ENCODE measurements at places on chromosomes 3 and 15.

- DNase-seq: no peak
These were observed 87.3 kb downstream of the MBNL1 start for GRCh38 chr3:152355744-152356665.

DNA sequence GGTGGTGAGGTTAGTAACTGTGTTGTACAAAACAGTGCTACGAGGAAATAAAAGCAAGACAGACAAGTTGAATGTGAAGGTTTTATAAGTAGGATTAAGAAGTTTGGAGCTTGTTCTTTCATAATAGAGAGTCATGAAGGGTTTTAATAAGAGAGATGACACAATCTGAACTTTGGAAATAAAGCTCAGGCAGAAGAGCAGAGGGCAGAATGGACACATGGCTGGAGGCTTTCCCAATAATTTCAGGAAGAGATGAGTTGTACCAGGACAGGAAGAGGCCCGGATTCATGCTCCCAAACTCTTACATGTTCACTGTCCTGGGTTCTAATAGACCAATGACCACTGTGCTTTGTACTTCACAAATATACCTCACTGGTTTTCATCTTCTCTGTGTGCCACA lies 194.8 kb downstream of the SLC9A9 start:
- DNase-seq: no peak

DNA sequence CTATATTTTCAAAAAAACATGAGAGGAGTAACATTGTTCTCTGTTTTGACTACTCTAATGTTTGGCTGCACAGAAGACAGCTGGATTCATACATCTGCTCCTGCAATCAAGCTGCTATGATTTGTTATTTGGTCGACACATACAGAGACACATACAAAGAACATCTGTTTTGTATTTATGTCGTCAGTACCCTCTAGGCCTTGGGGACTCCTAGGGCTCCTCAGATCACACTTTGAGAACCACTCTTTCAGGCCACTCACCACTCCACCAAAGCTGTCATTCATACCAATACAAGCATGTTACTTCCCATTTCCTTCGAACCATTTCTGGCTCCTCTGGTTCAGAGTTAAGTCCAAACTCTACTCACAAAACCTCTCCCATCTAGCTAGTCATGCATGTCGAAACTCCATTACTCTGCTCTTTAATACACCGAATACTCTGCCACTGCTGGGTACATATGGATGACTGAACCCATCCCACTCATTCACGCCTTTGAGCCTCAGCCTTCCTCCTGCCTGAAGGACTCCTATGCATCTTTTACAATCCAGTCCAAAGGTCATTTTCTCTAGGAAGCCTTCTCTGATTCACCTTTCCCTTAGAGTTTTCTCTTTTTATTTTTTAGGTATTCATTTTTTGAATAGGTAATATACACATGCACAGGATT lies 102.9 kb upstream of the ARHGEF3 start:
- DNase-seq: no peak

GRCh38 chr3:100893590-100893989 lies 99.6 kb downstream of the ABI3BP start:
- no peak for DNase-seq

GRCh38 chr3:31732548-31732947 lies 199.8 kb downstream of the STT3B start:
- DNase-seq: no peak

DNA sequence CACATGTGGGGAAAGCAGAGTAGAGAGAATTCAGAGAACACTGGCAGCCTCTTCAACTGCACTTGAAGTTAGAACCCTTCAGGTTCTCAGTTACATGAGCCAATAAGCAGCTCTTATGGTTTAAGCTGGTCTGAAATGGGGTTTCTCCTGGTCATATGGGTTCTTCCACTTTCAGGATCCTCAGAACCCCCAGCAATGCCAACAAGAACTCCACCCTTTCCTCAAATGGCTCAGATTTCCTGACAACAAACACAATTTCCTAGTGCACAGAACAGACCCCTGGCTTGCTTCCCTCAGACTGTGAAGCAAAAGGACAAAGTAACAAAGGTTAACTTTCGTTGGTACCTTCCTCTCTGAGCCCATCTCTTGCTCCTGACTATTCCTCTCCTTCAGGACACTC lies 23.9 kb upstream of the FRMD4B start:
- DNase-seq: no peak

DNA sequence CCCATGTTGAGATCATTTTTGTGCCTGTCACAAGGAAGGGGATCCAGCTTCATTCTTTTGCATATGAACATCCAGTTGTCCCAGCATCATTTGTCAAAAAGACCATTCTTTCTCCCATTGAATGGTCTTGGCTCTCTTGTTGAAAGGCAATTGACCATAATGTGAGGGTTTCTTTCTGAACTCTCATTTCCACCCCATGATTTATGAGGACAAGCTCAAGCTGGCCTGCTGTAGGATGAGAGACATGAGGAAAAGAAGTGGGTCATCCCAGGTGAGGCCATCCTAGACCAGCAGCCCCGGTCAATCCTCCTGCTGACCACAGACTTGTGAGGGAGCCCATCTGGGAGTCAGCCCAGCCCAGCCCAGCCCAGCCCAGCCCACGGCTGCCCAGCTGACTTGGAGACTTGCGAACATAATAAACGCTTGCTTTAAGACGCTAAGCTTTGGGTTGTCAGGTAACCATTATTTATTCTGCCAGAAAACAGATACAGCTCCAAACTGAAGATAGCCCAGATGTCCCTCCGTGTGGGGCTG lies 69.0 kb downstream of the LINGO1 start:
- DNase-seq: no peak

- DNase-seq: no peak
These were observed 15.5 kb downstream of the WDR48 start for GRCh38 chr3:39067286-39067685.

DNA sequence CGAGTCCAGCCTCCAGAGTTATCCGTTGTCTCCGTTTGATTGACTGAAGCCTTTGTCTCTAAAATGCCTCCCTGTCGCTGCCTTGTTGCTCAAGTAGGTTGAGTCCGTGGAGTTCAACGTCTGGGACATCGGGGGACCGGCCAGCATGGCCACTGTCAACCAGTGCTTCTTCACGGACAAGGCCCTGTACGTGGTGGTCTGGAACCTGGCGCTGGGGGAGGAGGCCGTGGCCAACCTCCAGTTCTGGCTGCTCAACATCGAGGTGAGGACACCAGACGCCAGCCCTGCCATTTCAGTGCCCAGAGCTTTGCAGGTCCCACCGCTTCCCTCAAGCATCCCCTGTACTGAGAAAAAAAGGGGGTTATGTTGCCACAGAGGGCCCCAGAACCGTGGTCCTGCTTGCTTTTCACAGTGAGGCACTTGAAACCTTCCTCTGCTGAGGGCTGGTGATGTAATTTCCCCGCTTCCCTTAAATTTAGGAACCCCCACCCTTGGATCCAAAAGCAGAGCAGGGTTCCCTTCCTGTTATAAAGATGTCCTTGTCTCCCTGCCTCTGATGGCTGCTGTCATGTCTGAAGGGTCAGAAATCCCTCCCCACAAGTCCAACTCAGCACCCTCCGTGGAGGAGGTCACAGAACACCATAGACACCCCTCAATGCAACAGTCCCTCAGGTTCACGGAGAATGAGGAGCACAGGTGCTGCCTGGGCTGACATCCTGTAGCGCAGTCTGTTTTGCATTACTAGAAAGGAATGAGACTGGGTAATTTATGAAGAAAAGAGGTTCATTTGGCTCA lies 105.7 kb downstream of the LRRK1 start:
- DNase-seq: no peak

DNA sequence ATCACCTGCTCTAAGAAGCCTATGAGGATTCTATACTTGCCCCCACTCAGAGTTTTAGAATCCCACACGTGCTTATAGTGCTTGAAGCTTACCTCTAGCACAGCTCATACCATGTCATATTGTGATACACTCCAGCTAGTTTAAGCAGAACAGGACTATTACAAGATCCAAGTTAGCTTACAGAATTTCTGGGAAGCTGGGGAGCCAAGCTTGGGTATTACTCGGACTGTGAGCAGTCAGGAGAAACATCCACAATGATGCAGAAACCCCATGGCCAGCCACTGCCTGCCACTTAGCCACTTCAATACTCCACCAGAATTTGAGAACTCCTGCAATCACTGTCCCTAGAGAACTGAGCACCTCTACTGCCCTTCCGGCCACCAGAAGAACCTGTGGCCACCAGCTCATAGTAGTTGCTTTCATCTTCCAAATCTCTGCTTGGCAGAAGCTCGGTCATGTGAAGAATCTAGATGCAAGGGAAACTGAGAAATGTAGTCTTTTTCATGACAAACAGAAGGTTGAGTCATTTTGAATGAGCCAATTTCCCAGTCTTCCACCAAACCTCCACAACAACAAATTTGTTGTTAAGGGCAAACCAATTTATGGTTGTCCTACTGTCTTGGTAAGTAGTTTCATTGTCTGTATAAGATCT lies 27.7 kb upstream of the SSR3 start:
- DNase-seq: no peak

DNA sequence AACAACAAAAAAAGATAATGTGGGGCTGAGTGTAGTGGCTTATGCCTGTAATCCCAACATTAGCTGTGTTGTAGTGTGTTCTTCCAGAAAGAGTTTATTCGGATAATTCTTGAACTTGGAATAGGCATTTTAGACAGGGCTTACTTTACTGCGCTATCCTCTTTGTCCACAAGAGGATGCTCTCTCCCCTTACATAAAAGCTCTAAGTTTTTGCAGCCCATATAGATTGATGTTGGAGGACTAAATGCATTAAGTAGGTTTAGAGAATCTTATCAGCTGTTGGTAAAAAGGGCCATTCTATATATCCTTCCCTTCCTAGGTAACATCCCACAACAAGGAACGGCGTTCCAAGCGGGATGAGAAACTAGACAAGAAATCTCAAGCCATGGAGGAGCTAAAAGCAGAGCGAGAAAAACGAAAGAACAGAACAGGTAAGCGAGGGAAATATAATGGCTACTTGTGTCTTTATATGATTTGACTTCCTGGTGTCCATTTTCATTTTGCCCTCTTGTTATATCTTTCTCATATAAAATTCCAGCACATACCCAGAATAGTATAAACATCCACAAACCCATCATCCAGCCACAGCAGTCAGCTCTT lies 27.8 kb upstream of the ITPKA start:
- no peak for DNase-seq

Data from T-cell (primary cell).